IPS-NIHi11 (cell line): ENCODE measurements at places on chromosomes 1 and 21.

DNA sequence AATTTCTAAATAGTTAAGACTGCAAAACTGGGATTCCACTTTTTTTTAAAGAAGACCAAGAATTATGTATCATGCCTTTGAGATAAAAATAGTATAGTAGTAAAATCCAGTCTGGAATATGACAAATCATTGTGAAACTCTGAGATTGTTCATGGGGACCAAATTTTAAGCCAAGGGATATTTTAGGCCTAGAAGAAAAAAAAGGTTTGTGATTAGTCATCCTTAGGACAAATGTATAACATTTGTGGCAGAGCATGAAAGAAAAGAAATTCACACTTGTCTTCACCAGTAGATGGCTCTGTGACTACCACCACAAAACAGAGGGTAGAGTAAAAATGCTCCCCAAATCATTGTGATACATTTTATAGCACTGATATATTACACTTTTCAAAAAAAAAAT, 226.1 kb downstream of the KCTD3 start:
- DNase-seq: peak; percentile 23

- no peak for DNase-seq
Observed at GRCh38 chr21:29133796-29134195, 3.4 kb downstream of the MAP3K7CL start.

GRCh38 chr1:90502696-90503095, 214.4 kb downstream of the BARHL2 start:
- DNase-seq: peak; percentile 15

- DNase-seq: no peak
Observed at GRCh38 chr1:170214117-170215032, 68.6 kb downstream of the NTMT2 start.

DNA sequence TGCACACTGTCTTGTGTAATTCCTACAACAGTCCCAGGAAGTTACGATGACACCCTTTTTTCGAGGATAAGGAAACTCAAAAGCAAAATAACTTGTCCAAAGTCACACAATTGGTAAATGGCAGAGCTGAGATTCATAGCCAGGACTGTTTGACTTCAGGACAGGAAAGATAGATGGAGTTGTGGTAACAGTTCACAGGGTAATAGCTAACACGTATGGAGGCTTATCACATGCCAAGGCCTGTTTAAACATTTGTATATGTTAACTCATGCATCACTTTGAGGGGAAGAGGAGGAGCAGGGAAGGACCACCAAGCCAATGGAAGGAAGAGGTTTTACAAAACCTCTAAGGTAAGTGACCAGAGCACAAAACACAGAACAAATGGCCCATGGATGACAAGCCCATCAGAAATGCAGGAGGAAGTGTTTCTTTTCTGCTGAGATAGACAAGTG, 2.8 kb downstream of the DHCR24 start:
- no peak for DNase-seq

GRCh38 chr1:84861988-84862644, 30.9 kb downstream of the LPAR3 start:
- DNase-seq: no peak

- DNase-seq: no peak
Observed at GRCh38 chr1:220691053-220691684, 1.0 kb downstream of the C1orf115 start.
